ENCODE measurements at places on chromosomes 7 and 10.

- peak; percentile 57 for DNase-seq
Observed at GRCh38 chr7:2864999-2865670, 21.0 kb upstream of the GNA12 start.

- no peak for DNase-seq
Observed at GRCh38 chr7:55574051-55574717, 1.9 kb upstream of the VOPP1 start.

DNA sequence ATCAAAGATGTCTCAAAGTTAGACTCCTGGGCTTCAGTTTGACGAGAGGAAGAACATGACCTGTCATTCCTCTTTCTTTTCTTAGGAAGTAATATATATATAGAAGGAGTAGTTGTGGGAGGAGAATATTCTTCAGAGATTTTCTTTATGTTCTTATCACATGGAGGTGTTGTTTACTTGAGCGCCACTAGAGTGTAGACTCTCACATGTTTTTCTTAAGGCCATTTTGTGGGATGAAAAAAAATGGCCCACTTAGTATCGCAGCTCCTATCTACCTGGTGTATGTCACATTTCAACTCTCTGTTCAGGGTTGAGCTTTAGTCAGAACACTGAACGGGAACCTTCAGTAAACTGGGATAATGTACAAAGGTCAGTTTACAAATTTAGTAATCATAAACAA is 645.2 kb downstream of the PHTF2 start:
- DNase-seq: no peak

- DNase-seq: no peak
Observed at GRCh38 chr10:132409667-132410028, 12.6 kb downstream of the PWWP2B start.

- DNase-seq: no peak
Observed at GRCh38 chr10:86286236-86287109, 80.1 kb downstream of the GRID1 start.

DNA sequence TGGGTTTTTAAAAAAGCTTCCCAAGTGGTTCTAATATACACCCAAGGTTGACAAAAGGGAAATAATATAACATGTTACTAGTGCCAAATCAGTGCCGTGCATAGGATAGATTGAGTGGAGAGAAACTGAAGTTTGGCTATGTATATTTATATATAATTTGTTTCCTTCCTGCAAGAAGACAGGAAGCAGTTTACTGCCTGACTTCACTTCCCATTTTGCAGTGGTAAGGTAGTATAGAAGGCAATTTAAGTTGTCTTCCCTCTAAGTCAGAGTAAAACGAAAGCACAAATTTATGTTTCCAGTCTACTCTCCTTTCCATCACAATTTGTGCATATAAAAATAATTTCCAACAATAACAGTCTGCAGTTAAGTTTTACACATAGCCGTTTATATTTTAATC is 3.4 kb upstream of the HYCC1 start:
- DNase-seq: no peak

GRCh38 chr7:37128327-37129034 is 320.2 kb downstream of the ELMO1 start:
- DNase-seq: no peak

- DNase-seq: no peak
Observed at GRCh38 chr7:27603813-27604212, 58.9 kb downstream of the HIBADH start.
